ENCODE measurements at places on chromosomes 2 and 18.

- no peak for DNase-seq
Observed at GRCh38 chr18:5944448-5944847, 49.1 kb upstream of the TMEM200C start.

DNA sequence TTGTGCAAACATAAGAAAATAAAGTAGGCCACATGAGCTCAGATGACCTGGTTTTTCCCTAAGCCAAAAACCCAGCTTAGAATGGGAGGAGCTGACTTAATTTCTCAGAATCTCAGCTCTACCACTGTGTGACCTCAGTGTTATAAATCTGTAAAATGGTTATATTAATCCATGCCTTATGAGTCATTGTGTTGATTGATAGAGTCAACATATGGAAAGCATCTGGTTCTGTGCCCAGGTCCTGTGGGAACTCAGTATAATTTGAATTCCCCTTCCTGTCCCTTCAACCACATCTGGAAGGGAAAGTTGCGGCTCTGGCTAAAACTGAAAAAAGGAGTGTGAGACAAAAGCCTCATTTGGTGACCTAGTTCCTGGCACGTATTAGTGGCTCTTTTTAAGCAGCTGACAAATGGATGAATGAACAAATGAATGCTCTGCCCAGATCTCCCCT, 25.7 kb downstream of the TMEM177 start:
- no peak for DNase-seq

- no peak for DNase-seq
Observed at GRCh38 chr18:27314996-27315395, 129.9 kb upstream of the CHST9 start.

DNA sequence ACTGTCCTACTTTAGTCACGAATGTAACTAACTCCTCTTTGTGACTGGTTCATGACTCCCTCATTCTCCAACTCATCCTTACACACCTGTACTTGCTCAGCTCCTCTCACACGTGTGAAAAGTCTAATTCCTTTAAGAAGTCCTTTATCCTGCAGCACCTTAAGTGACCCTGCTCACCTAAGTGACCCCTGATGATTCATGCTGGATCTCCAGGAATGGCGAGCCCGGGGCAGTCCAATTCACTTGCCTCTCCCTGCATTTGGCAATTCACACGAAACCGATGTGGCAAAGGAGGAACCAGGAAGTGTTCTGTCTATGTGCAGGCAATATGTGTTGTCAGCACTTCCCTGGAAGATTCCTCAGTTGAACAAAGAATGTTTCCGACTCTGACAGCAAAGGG, 189.8 kb upstream of the NABP1 start:
- no peak for DNase-seq

- DNase-seq, result no peak
Observed at GRCh38 chr2:82790206-82791021, 1668.7 kb downstream of the SUCLG1 start.

GRCh38 chr2:159648643-159649042, 32.3 kb upstream of the BAZ2B start:
- DNase-seq, result no peak

- DNase-seq, result no peak
Observed at GRCh38 chr2:24510771-24511170, 19.7 kb downstream of the NCOA1 start.

DNA sequence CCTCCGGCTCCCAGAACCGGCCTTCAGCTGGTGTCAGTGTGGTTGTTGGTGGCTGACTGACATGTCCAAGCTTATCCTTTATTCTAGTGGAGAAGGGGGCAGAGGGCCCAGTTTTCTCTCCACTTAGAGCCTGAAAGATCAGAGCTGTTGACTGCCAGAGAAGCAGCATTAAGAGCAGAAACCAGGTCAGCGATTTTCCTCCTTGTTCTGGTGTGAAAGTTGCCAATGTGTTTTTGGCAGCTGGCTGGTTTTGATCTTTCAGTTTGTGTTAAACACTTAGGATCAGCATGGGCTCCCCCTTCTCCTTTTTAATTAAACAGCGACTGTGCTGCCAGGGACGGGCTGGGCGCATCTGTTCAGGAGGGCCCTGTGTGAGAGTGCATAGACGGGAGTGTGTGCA, 100.9 kb downstream of the ASAP2 start:
- no peak for DNase-seq

GRCh38 chr2:147368306-147368705, 476.5 kb upstream of the ACVR2A start:
- DNase-seq, result no peak

DNA sequence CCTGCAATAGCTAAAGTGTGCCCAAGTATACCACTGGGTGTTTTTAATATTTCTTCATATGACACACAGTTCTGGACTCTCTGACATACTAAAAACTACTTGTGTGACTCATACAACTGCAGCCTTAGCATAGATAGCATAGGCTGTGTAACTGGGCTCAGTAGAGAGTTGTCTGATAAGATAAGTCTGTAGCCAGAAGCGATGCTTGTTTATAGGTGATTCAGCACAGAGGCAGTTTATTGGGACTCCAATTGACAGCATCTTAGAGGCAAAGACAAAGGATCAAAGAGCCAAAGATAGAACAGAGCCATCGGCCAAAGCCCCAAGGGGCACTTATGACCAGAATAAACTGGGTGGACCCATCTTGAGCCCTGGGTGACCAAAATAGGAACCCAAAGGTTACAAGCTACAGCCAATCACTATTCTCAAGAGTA, 42.3 kb downstream of the AAK1 start:
- no peak for DNase-seq

DNA sequence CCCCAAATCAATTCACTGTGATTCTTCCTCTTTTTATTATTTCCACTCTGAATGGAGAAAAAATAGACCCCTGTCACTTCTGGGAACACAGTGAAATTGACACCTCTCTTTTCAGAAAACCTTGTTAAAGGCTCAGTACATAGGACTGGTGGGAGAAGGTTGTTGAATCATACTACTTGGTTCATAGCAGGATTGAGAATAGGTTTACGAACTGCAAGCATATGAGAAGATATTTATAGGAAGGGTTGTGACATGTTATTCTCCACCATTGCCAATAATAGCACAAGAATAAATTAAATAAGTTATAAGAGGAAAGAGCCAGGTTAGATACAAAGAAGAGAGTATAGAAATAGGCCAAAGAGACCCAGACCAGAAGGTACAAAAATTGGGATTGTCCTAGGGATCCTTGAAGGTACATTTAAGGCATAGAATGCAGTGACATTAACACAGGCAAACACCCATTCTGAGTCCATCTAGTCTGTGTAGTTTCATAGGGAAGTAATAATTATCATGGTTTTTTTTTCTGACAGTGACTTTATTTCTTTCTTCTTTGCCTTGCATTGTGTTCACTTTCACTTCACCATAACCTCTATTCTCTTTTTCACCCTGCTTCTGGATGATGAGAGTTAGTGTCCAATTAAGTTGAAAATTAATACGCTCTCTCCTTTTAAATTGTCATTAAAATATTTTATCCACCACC, 21.8 kb upstream of the SERPINE2 start:
- DNase-seq, result no peak

DNA sequence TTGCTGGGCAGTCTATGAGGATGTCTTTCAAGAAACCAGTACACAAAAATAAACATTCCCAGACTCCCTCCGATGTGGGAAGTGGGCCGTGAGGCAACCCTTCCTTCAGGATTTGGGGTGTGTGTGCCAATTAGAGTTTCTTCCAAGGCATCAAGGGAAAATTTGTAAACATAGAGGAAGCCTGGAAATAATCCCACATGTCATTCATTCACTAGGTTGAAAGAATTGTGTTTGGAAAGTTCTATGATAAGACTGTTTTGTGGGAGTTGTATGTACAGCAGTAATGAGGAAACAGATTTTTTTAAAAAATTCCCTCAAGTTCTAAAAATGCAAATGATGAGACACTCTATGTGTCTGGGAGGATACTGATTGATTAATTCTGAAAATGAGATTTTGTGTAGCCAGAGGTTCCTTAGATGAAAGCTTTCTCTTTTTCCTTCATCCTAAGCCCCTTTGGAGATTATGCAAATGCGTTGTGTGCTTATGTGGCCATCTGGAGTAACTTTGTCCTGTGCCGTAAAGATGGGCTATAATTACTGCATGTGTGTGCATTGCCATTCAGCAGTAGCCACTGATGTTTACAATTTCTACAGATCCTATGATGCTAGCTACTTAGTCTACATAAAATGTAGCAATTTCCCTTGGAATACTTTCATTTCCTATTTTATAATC, 107.8 kb upstream of the TPO start:
- DNase-seq, result no peak

DNA sequence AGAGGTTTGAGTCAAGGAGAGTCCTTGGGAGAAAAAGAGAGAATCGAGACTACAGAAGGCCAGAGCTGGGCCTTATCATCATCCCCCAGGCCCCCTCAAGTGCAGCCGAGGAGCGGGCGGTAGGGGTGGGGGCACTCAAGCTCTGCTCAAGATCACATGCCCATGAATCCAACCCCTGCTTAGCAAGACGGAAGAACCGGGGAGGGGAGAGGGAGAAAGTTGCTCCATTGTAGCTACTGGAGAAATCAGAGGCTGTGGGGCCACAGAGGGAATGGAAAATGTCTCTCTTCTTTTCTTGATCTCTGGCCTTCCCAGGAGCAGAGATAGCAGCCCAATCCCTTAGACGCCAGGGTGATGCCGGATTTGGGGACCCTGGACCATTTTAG, 14.6 kb downstream of the SLC4A3 start:
- no peak for DNase-seq

DNA sequence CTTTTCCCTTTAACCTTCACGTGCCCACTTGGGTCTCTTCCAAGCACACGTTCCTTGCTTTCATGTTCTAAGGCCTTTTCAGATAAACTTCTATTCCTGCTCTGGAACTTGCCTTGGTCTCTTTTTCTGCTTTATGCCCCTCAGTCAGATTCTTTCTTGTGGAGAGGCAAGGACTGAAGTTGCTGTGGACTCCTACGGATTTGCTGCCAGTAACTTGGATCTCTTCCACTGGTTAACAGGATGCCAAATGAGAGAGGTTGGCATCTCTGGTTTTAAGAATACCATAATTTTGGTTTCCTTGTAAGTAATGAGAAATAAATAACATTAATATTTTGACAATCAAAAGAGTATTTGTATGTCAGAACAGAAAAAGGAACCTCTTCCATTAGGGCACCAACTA, 33.0 kb downstream of the COMMD1 start:
- DNase-seq, result no peak

- no peak for DNase-seq
Observed at GRCh38 chr2:4964579-4964978, 727.6 kb upstream of the SOX11 start.

GRCh38 chr18:26008096-26008495, 82.3 kb downstream of the SS18 start:
- DNase-seq, result no peak

- no peak for DNase-seq
Observed at GRCh38 chr2:42941633-42942176, 149.3 kb upstream of the HAAO start.

DNA sequence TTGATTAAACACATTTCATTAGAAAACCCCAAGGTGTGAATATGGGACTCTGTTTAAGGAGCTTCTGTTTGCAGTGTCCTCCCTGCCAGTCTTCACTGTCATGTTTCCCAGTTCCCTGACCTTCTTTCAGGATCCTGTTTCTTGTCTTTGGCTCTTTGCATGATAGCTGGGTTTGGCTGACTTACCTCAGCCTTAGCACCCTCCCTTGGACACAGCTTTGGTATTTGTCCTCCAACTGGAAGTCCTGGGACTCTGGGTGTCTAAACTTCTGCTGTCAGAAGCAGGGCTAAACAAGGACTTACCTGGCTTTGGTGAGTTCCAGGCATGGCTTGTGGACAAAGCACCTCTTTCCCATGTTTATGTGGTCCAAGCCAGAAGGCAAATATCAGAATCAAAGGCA, 11.2 kb upstream of the PAIP2B start:
- DNase-seq, result no peak

DNA sequence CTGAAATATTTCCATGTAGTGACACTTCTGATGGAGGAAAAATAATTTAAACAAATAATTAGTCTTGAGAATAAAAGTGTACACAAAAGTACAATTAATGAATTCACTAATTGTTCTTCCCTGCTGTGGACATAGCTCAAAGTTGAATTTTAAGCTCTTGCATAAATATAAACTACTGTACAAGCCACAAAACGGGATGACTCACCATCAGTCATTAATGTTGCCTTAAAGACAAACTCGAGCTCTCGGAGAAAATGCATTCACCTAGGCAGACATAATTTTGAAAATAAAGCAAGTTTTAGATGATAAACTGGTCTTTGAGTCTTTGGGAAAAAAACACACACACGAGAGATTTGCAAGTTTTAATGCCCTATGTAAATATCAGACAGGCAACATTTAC, 436.4 kb downstream of the ZNF521 start:
- DNase-seq, result no peak

- no peak for DNase-seq
Observed at GRCh38 chr2:54279385-54279784, 23.4 kb upstream of the TSPYL6 start.

DNA sequence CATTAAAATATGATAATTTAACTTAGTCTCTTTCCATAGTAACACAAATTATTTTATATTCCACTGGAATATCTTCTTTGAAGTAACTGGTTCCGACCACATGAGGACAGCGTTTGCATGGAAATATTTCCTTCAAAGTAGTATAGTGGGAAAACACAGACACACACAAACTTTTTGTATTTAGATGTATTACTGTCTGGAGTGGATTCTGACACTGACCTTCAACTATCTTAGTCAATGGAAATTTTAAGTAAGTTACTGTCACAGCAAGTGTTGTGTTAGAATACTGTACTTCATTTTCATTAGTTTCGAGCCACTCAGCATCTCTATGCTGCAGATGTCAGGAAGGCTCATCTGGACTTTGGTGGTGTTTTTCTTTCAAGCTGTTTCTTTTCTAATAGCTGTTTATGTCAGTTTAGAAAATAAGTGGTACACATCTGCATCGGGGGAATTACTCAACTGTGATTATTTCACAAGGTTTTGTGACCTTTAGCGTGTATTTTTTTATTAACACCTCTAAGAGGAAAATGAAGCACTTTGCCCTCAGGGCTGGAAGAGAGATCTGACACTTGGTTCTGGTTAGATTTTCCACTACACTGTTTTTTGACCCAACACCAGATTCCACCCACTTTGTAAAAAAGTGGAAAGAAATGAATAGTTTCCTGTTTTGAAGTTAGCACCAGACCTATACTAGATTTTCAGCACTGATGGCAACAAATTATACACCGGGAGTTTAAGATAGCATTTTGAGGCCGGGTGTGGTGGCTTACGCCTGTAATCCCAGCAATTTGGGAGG, 18.9 kb upstream of the THOC1 start:
- no peak for DNase-seq

GRCh38 chr2:237731663-237732062, 66.9 kb upstream of the RBM44 start:
- no peak for DNase-seq

GRCh38 chr2:215188078-215188477, 49.7 kb upstream of the ABCA12 start:
- DNase-seq, result no peak

DNA sequence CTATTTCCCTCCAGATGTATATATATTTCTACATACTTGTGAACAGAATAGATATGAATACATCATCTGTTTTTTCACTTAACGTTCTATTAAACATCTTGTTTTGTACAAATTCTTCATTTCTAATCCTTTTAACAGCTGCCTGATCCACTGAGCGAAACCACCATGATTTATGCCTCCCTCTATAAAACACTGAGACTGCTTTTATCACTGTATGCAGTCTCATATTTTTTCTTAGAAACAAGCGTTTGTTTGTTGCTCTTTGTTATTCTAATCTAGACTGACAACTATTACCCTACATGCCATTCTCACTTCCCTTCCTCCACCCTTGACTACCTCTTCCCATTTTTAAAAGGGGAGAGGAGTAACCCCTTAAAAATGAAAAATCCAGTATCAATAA, 88.2 kb downstream of the DTNB start:
- no peak for DNase-seq
